ENCODE measurements at places on chromosomes 7 and 10. TPM values are rescaled to one million over a fixed set of nuclear protein-coding genes. Genes with fewer than 3 reads are reported as not detected.

The GSTK1 gene
- 233 TPM for total RNA-seq

The IFIT1 gene
- total RNA-seq = 33.3 TPM

DNA sequence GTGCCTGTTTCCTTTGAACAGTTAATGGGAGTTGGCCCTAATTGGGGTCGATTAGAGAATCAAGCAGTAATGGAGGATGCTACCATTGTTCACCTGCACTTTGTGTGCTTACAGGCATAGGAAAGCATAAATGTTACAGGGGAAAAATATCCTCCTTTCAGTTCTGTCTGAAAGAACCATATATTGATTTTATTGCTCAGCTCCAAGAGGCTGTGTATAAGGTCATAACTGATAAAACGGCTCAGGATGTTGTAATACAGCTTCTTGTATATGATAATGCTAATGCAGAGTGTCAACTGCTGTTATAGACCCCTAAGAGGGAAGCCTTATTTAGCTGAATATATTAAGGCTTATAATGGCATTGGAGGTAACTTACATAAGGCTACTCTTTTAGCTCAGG is 32.9 kb upstream of the AKR1C2 start:
- no peak for DNase-seq

- no peak for DNase-seq
These were observed 13.1 kb downstream of the CC2D2B start for GRCh38 chr10:95920798-95921426.

DNA sequence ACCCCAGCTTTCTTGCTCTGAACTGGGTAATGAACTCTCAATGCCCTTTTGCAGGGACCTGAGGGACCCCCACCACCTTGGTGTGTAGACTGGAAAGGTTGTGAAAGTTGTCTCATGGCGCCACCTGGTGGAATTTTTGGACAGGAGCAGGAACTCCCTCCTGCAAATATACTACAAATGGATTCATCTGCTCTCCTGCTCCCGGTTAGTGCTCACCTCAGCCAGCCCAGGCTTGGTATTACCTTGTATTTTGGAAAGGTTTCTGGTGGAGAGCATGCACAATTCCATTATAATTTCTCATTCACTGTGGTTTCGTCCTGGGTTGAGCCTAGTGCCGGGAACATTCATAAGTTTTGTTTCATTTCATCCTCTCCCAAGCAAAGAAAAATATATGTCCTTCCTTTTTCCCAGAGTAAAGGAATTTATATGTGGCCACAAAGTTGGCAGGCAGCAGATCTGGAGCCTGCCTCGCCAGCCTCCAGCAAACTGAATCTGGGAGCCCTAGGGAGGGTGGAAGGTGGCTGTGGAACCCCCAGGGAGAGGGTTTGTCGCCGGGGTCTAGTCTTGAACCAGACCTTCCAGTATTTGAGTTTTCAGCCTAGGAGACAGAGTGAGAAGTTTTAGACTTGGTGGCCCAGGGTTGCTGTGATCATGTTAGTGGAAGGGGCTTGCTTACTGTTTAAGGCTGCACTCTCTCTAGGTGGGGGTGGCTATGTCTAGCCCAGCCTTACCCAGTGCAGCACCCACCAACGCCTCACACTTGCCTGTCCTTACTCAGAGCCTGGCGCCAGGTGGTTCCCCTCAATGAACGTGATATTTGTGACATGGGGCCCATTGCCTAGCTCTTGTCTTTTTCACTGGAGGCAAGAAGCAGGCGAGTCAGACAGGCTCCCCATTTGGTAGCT is 9.5 kb downstream of the FAM241B start:
- peak; percentile 32 for DNase-seq

The ASAH2 gene
- 0.80 TPM for total RNA-seq

The CPSF4 gene
- 69.6 TPM for total RNA-seq

DNA sequence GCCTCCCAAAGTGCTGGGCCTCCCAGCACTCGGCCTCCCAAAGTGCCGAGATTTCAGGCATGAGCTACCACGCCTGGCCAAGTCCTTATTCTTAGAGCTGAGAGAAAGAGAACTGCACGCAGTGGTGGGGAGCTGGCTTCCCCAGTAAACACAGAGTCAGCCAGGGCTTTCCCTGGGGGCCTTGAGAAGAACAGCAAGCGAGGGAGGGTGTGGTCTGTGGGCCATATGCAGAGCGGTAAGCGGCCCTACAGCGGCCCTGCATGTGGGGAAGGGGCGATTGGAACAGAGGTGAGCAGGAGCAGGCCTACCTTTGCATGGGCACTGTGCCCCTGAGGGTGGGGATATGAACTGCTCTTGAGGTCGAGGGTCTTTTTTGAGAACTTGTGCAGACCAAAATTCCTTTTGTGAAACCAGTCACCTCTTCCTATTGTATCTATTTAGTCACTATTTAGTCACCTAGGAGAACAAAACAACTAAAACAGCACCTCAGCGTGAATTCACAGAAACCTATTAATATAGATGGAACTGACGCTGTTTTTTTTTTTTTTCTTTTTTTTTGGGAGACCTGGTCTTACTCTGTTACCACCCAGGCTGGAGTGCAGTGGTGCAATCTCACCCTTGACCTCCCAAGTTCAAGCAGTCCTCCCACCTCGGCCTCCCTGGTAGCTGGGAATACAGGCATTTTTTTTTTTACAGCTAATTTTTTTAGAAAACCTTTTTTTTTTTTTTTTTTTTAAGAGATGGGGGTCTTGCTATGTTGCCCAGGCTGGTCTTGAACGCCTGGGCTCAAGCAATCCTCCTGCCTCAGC is 36.9 kb upstream of the SH2D4B start:
- DNase-seq = no peak

The CTNNA3 gene
- total RNA-seq = 0.19 TPM

GRCh38 chr10:94016727-94017714 is 23.3 kb downstream of the PLCE1 start:
- peak; percentile 53 for DNase-seq

DNA sequence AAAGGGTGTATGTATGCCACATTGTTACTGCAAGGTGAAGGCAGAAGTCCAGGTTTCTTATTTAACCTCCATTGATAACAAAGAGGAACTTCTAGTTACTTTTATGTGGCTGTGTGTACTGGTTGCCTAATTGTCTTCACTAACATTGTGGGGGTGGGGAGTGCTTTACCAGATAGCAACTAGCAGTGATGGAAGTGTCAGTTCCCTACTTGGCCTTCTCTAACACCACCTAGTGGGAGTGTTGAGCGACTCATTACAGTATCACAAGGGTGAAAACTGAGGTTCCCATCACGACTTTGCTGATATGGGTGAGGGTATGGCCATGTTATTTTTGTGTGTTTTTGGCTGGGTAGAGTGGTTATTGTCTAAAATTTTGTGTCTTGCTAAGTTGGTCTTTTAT is 274.4 kb downstream of the THSD7A start:
- DNase-seq = peak; percentile 9

DNA sequence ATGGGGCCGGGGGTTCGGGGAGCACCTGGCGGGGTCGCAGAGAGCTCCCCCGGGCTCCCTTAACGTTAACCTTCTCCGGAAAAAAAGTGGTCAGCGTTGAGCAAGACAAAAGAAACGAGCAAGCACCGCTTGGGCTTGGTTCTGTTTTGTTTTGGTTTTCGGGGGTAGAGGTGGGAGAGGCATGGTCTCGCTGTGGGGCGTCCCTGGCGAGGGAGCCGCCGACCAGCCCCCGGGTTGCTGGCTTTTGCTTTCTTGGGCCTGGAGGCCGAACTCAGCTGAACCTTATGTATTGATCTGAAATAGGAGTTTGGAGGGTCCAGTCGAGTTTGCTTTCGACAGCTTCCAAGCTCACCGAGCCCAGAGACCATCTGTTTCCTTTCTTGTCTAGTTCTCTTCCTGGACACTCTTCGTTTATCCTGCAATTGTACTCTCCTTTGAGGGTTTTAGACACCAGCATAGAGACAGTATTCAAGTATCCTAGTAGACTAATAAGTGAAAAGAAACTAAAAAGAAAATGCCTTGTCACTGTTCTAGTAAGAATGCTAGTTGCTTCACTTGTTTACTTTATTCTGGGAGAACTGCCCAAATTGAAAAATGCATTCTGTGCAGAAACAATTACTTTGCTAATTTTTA is 980 bp downstream of the FHIP2A start:
- peak; percentile 50 for DNase-seq

The SEMA3D gene
- total RNA-seq = under 0.01 TPM

The PPIF gene
- 43.8 TPM for total RNA-seq

- no peak for DNase-seq
These were observed at the start of gene CFAP46 for GRCh38 chr10:132942101-132943057. Gene CFAP46, minus strand, starts transcription at chr10:132942570. Its CDS starts 86 bp downstream, at chr10:132942484.

The PIP4K2A gene
- 31.3 TPM for total RNA-seq

- DNase-seq = no peak
These were observed 27.1 kb upstream of the SAR1A start for GRCh38 chr10:70197235-70197945.

DNA sequence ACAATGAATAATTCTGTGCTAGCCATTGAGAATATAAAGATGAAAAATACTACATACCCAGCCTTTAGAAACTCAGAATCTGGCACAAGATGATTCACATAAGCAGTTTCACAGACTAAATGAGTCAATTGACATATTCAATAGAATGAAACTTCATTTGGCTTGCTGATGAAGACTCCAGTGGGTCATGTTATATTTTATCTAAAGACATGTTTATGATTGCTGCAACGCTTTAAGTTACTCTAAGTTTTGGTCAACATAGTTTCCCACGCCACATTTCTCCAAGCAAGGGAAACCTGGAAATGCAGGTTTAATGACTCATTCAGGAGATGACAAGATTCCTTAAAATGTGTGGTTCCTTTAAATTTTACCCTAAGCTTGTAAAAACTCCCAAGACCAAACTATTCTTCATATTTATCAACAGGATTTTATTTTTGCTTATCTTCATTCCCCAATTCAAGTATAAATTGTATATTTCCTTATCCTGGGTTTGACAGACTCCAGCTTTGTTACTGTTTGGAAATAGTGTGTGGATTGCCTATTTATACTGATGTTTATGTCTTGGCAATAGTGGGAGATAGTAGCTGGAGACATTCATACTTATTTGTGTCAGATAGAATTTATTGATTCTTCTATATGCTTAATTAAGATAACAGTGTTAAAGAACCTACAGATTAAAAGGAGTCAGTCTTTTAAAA is 6.6 kb downstream of the SEMA3A start:
- DNase-seq = no peak

DNA sequence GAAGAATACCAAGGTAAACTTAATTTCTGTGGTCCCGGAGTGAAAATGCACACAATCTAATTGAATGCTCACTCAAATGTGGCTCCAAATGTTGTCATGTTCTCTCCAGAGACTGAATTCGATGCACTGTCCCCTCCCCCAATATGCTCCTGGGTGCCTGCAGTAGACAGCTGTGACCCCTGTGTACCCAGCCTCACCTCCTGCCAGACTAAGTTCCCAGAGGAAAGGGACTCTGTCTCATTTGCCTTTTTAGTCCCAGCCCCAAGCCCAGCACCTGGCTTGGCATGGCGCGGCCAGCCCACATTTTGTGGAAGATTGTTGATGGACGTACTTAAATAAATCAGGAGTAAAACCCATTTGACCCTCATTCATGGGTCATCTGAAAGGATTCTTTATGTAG is 21.8 kb upstream of the FIGNL1 start:
- DNase-seq = no peak

DNA sequence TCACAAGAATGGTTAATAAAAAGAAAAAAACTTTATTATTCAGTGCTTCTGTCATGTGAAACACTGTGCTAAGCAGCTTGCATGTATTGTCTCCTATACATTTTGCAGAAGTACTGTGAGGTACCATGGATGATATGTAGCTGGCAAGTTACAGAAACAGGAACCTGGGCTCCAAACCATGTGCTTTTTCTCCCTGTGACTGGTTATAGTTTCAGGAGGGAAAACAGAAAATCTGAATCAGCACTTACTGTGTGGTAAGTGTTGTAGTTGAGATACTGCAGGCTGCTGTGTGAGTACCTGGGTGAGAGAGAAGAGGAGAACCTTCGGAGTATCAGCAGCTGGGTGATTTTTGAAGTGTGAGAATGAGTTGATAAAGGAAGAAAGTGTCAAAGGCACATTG is 285.0 kb downstream of the SUGCT start:
- DNase-seq = no peak

DNA sequence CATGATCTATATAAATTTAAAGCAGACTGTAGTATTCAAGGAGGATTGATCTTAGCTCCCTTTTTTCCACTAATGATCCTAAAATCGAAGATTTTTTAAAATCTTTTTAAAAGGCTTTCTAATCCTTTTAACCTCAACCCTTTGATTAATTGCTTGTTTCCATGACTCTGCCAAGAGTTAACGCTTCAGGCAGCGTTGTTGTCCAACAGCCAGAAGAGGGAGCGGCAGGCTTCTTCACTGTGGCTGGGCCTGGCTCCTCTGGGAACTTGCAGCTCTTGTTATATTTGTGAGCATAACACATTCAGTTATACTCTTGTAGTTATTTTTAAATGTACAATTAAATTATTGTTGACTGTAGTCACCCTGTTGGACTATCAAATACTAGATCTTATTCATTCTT is 26.3 kb downstream of the CRCP start:
- peak; percentile 68 for DNase-seq

The SPDYE2B gene
- not detected for total RNA-seq

GRCh38 chr10:97179731-97180362 is 5.9 kb downstream of the SLIT1 start:
- peak; percentile 5 for DNase-seq

- DNase-seq = no peak
These were observed 255.8 kb downstream of the CREB5 start for GRCh38 chr7:28668085-28668484.

- DNase-seq = no peak
These were observed 5.2 kb downstream of the LGI1 start for GRCh38 chr10:93762979-93763391.

Measured in LHCN-M2 (cell line).